ENCODE measurements at places on chromosomes 13 and 19.
A peak's percentile ranks its signal among the peaks of the same experiment; 100 is the strongest.

DNA sequence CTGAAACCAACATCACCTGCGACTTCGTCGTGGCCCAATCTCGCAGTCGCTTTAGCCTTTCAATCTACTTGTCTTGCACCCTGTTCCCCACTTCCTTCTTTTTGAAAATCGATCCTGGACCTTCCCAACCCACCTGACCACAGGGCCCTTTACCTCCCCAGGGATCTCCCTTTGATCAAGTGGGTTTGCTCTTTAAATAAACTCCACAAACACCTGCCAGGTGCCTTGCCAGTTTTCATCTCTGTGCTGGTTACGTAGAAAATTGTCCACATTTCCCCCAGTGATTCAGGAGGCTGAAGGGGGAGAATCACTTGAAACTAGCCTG is 14.5 kb upstream of the RAB20 start:
- no peak for DNase-seq

DNA sequence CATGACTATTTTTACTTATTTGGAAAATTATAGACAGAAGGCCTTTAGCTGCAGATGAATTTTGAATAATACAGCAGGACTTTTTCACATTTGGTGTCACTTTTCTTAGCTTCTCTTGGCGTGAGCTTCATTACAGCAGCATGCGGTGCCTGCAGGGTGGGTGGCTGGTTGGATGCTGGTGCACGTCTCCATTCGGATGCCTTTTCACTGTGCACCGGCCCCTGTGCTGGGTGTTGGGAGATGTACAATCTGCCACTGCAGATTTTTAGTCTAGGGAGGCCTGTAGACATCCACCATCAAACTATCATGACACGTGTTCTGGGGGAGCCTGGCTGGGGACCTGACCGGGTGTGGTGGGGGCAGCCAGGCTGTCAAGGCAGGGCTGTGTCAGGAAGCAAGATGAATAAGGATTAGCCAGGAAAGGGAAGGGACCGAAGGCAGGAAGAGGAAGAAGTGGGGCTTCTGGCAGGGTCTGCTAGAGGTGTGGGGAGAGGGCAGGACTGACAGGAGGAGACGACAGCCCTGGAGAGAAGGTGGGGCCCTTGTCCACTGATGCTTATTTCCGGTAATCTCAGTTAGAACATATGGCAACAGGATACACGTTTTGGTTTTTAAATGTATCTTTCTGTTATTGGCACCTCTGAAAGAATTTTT is 88.8 kb downstream of the ARHGEF7 start:
- DNase-seq: no peak

GRCh38 chr13:95356916-95357315 is 55.7 kb upstream of the ABCC4 start:
- DNase-seq: no peak

GRCh38 chr13:107650081-107650701 is 565.1 kb downstream of the LIG4 start:
- DNase-seq: peak; percentile 46

DNA sequence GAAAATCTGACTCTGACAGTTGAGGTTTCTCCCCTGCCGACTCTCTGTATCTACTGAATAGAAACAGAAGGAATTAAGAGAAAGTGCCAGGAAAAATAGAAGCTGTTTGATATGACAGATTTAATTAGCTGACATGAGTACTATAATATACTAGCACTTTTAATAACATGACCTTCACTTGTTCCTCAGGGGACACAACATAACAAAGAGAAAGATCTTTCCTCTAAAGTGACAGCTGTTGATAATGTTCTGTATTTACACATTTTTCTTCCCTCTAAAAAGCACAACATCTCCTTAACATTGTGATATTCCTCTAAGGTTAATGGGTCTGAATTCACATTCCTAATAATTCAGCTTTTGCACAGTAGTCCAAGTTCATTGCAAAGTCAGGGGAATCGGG is 1136.0 kb downstream of the PCDH17 start:
- DNase-seq: no peak

- no peak for DNase-seq
Observed at GRCh38 chr13:93698016-93698613, 471.5 kb downstream of the GPC6 start.

DNA sequence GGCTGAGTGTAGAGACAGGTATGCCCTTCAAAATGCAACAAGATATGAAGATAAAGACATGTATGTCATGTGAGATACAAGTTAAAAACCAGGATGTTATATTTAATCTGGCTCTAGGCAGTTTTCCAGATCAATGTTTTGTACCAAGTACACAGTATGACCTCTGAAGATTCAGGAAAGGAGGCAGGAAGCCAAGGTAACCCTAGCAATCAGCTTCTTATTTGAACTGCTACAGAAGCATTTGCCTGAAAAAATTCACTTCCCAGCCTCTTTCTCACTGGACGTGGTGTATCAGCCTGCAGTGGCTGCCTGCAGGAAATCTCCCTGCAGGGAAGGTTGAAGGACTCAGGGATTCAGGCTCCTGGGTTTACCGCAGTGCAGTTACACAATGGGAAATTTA is 24.1 kb downstream of the OLFM4 start:
- DNase-seq: no peak

GRCh38 chr19:10344780-10345179 is 5.4 kb upstream of the ICAM3 start:
- DNase-seq: no peak

DNA sequence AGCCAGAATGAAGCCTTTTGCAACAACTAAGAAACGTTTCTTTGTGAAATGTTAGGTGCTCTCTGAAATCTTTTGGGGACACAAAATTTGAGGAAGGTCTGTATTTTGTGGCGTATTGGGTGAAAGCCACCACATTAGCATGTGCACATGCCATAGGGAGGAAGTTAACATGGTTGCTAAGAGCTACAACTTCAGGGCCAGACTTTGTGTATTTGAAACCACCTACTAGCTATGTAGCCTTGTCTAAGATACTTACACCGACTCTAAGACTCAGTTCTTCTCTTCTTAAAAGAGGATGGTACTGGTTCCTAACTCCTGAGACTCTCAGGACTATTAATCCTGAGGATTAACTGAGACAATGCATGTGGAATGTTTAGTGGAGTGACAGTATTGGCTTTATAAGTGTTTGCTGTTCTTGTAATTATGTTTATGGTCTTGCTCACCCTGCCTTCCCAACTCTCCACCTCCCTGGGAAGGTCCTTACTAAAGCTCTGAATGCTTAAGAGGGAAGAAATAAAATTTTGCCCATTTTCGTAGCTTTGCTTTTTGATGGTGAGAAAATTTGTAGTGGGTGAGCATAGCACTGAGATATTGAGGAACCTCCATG is 15.5 kb downstream of the SERP2 start:
- no peak for DNase-seq

- DNase-seq: no peak
Observed at GRCh38 chr13:75514080-75514995, 23.3 kb downstream of the COMMD6 start.

DNA sequence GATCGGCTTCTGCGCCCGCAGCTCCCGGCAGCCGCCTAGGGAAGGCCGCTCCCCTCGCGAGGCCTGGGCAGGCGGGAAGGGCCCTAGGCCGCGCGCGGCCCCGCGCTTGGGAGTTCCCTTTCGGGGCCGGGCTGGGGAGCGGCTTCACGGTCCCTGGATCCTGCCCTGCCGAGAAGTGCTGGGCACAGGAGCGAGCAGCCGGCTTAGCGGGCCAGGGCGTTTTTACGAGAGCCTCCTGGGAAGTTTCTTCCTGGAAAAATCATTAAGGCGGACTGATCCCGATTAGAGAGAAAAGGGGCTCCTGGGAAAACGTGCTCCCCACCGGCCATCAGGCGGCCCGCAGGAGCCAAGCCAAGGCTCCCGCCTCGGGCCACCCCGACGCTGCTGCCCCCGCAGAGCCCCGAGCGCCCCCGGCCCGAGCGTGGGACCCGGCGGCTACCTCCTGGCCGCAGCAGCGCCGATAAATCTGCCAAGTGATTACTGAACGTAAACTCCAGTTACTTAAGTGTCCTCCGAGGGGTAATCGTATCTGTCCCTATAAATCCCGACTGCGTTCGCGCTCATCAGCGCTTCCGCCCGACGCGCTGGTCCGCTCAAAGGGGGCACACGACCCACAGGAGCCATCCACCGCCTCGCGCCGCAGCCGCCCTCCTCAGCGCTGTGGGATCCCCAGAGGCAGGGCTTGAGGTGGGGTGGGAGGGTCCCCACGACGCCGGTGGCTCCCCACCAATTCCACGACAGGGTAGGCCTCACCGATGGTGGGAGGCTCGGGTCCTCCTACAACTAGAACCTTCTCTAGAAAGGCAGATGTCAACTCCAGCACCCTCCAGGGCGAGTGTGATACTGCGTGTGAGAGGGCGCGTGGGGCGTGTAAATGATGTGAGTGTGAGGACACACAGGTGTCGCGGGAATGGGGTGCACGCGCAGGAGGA is 2.8 kb downstream of the ZIC5 start:
- DNase-seq: no peak

DNA sequence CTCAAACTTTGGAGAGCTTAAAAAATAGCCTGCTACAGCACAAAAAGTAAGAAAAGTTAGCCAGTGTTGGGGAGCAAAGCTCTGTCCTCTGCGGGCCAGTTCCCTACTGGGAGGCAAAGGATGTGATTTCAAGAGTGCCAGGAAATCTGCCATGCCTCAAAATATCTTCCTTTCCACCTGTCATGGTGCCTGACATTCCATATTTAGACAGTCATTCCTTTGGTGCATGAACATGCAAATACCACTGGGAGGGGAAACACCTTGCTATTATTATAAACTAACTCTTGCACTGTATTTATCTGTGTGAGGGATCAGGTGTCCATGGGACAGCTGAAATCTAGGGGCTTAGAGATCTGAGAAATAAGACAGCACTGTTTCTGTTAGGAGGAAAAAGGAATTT is 10.3 kb downstream of the FREM2 start:
- no peak for DNase-seq

- no peak for DNase-seq
Observed at GRCh38 chr13:52034616-52035226, 10.2 kb downstream of the UTP14C start.

GRCh38 chr19:44575116-44575700 is 38.2 kb upstream of the IGSF23 start:
- no peak for DNase-seq

- no peak for DNase-seq
Observed at GRCh38 chr13:61110732-61111131, 304.9 kb downstream of the PCDH20 start.

- DNase-seq: no peak
Observed at GRCh38 chr19:18123819-18124218, 26.2 kb downstream of the MAST3 start.

DNA sequence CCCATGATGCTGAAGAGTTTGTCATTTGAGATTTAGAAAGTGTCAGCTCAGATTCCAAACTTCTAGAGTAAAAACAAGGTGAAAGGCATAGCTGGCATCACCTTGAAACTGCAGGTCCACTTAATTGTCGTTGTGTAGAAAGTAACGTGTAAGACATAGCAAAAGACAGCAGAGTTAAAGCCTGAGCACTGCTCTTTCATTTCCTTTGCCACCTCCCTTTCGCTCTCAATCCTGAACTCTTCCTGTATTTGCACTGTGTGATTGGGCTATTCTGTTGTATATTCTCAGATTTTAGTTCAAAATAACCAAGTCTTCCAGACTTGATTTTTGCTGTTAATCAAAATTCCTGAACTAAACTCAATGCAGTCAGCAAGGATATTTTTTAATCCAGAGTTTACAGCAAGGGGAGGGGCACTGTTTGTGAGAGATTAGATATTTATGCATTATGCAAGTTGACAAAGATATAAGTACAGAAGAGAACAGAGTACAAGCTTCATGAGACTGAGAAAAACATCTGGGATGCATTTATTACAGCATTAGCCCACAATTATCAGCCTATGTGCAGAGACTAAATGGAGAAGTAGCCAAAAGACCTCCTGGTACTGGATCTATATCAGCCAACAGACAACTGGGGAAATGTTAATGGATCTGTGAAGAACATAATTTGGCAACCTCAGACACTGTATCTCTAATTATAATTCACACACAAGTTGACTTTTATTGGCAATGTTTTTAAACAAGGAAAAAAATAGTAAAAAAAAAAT is 328.6 kb downstream of the SUCLA2 start:
- DNase-seq: no peak

DNA sequence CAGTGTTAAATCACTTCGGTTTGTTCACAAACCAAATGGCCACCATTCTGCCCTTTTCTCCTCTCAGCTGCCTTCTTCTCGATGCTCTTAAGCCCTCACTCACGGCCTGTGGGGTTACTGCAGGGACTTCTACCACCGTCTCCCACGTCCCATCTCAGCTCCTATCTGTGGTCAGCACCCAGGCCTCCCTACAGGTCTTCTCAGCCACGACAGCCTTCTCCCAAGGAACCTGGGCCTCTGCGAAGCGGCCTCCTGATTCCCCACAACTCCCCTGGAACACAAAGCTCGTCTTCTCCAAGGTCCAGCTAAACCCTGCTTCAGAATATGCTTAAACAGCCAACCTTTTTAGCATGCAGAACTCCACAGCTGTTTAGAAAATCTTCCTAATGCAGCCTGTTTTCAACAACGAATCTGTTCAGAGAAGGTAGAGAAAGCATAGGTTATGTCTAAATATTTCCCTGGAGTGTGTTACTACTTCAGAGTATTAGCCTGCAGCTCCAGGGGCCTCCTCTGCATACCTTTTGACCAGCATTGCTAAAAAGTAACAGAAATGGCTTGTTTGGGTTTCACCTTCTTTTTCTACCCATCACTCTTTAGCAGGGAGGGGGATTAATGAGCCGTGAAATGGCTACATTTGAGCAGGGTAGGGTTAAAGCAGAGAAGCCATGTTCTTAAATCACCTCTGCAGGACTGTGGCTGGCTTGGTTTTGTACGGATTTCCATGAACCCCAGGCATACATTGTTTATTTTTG is 104.0 kb downstream of the COL4A2 start:
- DNase-seq: no peak

GRCh38 chr13:25136880-25137787 is 35.0 kb downstream of the AMER2 start:
- no peak for DNase-seq

DNA sequence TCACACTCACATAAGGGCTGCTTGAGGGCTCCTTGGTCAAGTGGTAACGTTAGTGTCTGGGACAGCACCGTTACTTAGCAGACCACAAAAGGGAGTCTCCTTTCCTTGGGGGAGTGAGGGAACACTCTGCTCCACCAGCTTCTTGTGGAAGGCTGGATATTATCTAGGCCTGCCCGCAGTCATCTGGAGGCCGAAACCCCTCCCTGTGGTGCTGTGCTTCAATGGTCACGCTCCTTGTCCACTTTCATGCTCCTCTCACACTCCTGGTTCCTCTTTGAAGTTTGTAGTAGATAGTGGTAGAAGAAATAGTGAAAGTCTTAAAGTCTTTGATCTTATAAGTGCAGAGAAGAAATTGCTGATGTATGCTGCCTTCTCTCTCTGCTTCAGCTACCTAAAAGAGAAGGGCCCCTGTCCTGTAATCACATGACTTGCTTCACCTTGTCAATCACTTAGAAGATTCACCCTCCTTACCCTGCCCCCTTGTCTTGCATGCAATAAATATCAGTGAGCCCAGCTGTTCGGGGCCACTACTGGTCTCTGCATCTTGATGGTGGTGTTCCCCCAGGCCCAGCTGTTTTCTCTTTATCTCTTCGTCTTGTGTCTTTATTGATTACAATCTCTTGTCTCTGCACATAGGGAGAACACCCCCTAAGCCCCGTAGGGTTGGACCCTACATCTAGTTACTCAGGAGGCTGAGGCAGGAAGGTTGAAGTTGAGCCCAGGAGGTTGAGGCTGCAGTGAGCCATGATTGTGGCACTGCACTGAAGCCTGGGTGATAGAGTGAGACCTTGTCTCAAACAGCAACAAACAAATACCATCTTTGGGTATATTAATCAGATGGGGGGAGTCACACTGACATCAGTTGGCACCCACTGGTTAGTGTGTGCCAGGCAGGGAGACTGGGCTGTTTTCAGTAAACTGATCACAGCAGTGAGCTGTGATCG is 11.6 kb upstream of the MZF1 start:
- DNase-seq: no peak

GRCh38 chr13:78060966-78061365 is 142.3 kb upstream of the EDNRB start:
- no peak for DNase-seq

Measured in stimulated activated CD4-positive, alpha-beta T cell treated with anti-CD3 and anti-CD28 coated beads, Interleukin-15, amount 100 ng/mL, for 24 hours (primary cell).